ENCODE measurements at places on chromosomes 11 and 22. TPM values are rescaled to one million over a fixed set of nuclear protein-coding genes. Genes with fewer than 3 reads are reported as not detected.

OR52N4 gene
- total RNA-seq, result not detected

MMP3 gene
- total RNA-seq, result not detected

OR5A1 gene
- total RNA-seq, result not detected

CCDC87 gene
- 0.42 TPM for total RNA-seq

TRIM51 gene
- not detected for total RNA-seq

MYBPC3 gene
- not detected for total RNA-seq

PKDREJ gene
- total RNA-seq, result not detected

GRCh38 chr11:123429336-123429735 lies 733 bp upstream of the GRAMD1B start:
- H3K4me3 ChIP-seq, result peak overlapping the region; percentile 85
- peak overlapping the region; percentile 43 for H3K27ac ChIP-seq
- H3K4me1 ChIP-seq, result peaks cover 8% of the 10 kb centered on the region
- H3K27me3 ChIP-seq, result peaks cover 46% of the 10 kb centered on the region
- no peaks in the 10 kb centered on the region for H3K36me3 ChIP-seq

GRCh38 chr11:78166855-78167469 lies 21.5 kb downstream of the KCTD21 start:
- no peaks in the 10 kb centered on the region for H3K27me3 ChIP-seq
- H3K4me3 ChIP-seq, result no peak overlapping the region
- H3K36me3 ChIP-seq, result no peaks in the 10 kb centered on the region
- no peak for DNase-seq
- peaks cover 23% of the 10 kb centered on the region for H3K4me1 ChIP-seq

- no peaks in the 10 kb centered on the region for H3K4me1 ChIP-seq
Observed at GRCh38 chr11:70796648-70797227, 398.4 kb downstream of the CTTN start.

DNA sequence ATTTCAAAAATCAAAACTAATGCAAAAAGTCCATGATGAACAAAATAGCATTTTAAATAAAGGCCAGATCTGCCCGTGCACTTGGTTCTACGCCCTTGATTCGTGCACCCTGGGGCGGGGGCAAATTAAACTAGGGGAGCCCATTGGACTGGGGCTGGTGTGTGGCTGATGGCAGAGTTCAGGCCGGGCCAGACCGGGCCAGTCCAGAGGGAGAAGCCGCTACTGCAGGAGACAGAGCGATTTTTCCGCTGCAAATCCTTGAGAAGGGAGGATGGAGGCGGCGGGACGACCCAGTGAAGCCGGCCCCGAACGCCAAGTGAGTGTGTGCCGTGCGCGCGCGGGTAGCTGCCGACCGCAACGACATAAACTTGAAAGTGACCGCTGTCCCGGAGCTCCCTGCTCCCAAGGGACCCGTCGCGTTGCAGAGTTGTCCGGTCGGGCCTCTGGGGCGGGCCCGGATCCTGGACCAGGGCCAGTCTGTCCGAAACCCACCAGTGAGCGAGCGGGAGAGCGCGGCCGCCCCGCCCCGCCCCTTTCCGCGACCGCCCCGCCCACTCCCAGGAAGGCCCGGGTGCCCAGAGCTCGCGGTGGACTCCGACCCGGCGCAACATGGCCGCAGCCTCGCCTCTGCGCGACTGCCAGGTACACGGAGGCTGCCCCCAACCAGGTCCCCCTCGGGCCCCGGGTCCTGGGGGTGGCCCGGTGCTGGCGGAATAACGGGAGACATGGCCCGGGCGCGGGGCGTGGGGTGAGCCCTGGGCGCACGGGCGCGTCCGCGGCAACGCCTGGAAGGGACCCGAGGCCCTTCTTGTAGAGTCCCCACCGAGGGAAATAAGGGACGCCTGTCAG lies at the start of gene TTC38:
TTC38 (plus strand) TSS at position 578 of the 849 bp plus-strand sequence; CDS start at position 610, 32 bp downstream.
- peak within 1 kb of the TSS; percentile 79 for H3K27ac ChIP-seq
- H3K36me3 ChIP-seq, result peaks cover 13% of the 10 kb centered on the region
- peaks cover 28% of the 10 kb centered on the region for H3K27me3 ChIP-seq

GRCh38 chr22:47015589-47016178 lies 253.2 kb downstream of the TBC1D22A start:
- H3K27ac ChIP-seq, result no peak overlapping the region
- H3K36me3 ChIP-seq, result peaks cover 12% of the 10 kb centered on the region
- no peaks in the 10 kb centered on the region for H3K27me3 ChIP-seq
- no peaks in the 10 kb centered on the region for H3K4me1 ChIP-seq
- H3K4me3 ChIP-seq, result no peak overlapping the region
- DNase-seq, result no peak

GRCh38 chr22:26115266-26115665 lies 54.0 kb upstream of the SEZ6L start:
- no peak overlapping the region for H3K27ac ChIP-seq
- no peak overlapping the region for H3K4me3 ChIP-seq
- H3K36me3 ChIP-seq, result no peaks in the 10 kb centered on the region
- H3K27me3 ChIP-seq, result peaks cover 72% of the 10 kb centered on the region
- H3K4me1 ChIP-seq, result no peaks in the 10 kb centered on the region

GRCh38 chr22:47807506-47807905 lies 1045.1 kb downstream of the TBC1D22A start:
- H3K4me3 ChIP-seq, result no peak overlapping the region
- DNase-seq, result no peak
- H3K4me1 ChIP-seq, result no peaks in the 10 kb centered on the region
- H3K27ac ChIP-seq, result no peak overlapping the region
- H3K36me3 ChIP-seq, result no peaks in the 10 kb centered on the region

GRCh38 chr11:77687088-77687487 lies 49.5 kb upstream of the CLNS1A start:
- H3K27me3 ChIP-seq, result no peaks in the 10 kb centered on the region
- peaks cover 37% of the 10 kb centered on the region for H3K36me3 ChIP-seq
- no peak for DNase-seq
- H3K4me1 ChIP-seq, result no peaks in the 10 kb centered on the region
- H3K4me3 ChIP-seq, result no peak overlapping the region

DNA sequence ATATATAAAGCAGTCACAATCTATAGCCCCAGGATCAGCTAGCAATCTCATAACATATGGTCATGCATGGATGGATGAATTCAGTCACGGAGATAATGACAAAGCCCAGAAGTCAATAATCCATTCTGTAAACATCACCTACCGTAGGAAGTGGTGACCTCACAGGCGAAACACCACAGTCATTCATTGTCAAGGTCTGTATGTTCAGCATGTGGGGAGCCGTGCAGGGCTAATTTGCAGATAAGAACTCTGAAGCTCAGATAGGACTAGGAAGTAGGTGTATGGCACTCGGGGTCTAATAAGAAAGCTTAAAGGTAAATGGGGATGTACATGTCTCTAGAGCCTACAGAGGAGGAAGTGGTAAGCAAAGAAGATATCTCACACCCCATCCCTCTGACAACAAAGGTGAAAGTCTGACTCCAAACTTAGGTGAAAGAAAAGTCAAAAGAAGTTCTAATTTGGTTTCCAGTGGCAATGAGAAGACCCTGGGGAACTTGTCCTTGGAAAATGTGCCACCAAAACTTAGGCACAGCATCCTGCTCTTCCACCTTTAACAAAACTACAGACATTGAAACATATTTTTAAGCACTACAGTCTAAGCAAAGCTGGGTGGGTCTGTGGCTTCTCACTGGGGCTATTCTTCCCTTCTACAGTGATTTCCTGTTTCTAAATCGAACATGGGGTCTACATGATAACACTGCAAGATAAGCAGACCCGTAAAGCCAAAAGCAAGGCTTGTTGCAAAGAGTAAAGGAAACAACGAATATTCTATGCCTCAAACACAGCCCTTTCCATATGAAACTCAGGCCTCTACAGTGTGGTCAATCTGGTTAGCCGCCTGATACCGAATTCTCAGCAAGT lies 5.2 kb downstream of the CRTAM start:
- DNase-seq, result no peak
- peaks cover 2% of the 10 kb centered on the region for H3K27me3 ChIP-seq
- no peaks in the 10 kb centered on the region for H3K36me3 ChIP-seq
- no peak overlapping the region for H3K4me3 ChIP-seq

- H3K4me3 ChIP-seq, result peak overlapping the region; percentile 66
- H3K27ac ChIP-seq, result peak overlapping the region; percentile 25
- H3K27me3 ChIP-seq, result peaks cover 9% of the 10 kb centered on the region
- peaks cover 33% of the 10 kb centered on the region for H3K4me1 ChIP-seq
Observed at GRCh38 chr11:65576867-65577755, 1.3 kb downstream of the EHBP1L1 start.

DNA sequence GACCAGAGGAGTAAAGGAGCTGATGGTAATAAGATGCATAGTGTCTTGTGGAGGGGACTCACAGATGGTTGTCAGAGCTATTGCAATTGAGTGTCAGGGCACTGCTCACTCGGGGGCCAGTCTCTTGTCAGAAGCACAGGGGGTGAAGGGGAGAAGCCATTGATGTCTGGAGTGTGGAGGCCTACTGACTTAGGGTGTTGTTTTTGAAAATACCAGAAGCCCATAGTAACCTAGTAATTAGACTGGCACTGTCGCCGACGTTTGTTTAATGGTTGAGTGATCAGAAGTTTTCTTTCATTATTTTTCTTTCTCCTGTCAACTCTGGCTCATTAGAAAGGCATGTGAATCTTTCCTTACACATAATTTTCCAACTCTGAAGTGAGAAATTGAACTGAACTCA lies 151.6 kb upstream of the TENM4 start:
- H3K27me3 ChIP-seq, result peaks cover 33% of the 10 kb centered on the region
- no peak for DNase-seq
- no peaks in the 10 kb centered on the region for H3K36me3 ChIP-seq
- H3K4me3 ChIP-seq, result no peak overlapping the region
- H3K4me1 ChIP-seq, result no peaks in the 10 kb centered on the region

- no peak for DNase-seq
- H3K4me3 ChIP-seq, result no peak overlapping the region
- H3K27me3 ChIP-seq, result no peaks in the 10 kb centered on the region
- H3K4me1 ChIP-seq, result peaks cover 8% of the 10 kb centered on the region
- H3K27ac ChIP-seq, result no peak overlapping the region
- H3K36me3 ChIP-seq, result no peaks in the 10 kb centered on the region
Observed at GRCh38 chr11:76740772-76741171, 42.4 kb upstream of the TSKU start.

- H3K4me1 ChIP-seq, result no peaks in the 10 kb centered on the region
- H3K27ac ChIP-seq, result no peak overlapping the region
- no peak for DNase-seq
- H3K36me3 ChIP-seq, result peaks cover 22% of the 10 kb centered on the region
- no peak overlapping the region for H3K4me3 ChIP-seq
Observed at GRCh38 chr22:26770624-26771023, 113.2 kb downstream of the MIAT start.

DNA sequence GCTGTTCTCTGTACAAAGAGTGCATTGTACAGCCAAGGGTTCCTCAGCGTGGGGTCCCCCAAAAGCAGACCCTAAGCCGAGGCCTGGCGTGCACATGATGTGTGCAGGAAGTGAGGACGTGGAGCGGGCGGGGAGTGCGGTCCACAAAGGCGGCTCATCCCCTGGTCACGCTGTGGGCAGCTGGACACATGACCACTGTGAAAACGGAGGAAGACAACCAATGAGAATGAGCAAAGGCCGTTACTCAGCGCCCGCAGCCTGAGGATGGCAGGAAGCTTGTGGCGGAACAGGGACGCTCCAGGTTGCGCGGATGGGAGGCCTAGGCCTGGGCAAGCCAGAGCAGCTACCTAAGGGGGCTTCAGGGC lies 1263.7 kb downstream of the BRD1 start:
- DNase-seq, result no peak
- no peak overlapping the region for H3K27ac ChIP-seq

GRCh38 chr11:12434325-12434654 lies 56.9 kb downstream of the PARVA start:
- DNase-seq, result no peak
- no peaks in the 10 kb centered on the region for H3K27me3 ChIP-seq
- H3K4me1 ChIP-seq, result peaks cover 44% of the 10 kb centered on the region
- no peak overlapping the region for H3K4me3 ChIP-seq

DNA sequence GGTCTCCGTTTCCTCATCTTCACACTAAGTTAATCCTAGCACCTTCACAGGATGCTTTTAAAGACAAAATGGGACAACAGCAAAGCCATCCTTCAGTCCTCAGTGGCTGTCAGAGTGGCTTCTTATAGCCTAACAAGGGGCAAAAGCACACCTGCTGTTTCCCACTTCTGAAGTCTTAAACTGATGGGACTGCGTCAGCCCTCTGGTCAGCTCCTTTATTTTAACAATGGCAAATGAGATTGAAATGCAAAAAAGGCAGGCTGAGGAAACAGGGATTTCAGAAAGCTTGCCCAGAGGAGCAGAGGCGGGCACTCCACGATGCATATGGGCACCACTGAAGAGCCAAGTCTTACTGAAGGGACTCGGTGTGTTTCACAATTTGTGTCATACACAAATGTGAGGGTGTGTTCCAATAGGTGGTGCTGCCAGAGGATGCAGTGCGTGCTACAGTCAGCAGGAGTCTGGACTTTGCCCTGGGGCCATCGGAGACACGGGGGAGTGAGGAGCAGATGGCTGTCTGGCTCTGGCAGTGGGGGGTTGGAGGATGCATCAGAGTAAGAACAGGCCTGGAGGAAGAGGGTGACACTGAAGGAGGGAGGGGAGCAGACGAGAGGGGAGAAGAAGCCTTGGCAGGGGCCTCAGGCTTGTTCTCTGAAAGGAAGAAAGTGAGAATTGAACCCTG lies 47.3 kb downstream of the TENM4 start:
- H3K27me3 ChIP-seq, result no peaks in the 10 kb centered on the region
- H3K36me3 ChIP-seq, result peaks cover 4% of the 10 kb centered on the region
- no peak for DNase-seq
- no peak overlapping the region for H3K4me3 ChIP-seq
- H3K4me1 ChIP-seq, result peaks cover 20% of the 10 kb centered on the region

- no peaks in the 10 kb centered on the region for H3K36me3 ChIP-seq
- DNase-seq, result no peak
- H3K4me3 ChIP-seq, result no peak overlapping the region
- peaks cover 10% of the 10 kb centered on the region for H3K4me1 ChIP-seq
- H3K27ac ChIP-seq, result no peak overlapping the region
Observed at GRCh38 chr11:86214710-86215109, 29.8 kb upstream of the EED start.
